ENCODE measurements at places on chromosomes 6 and 20.

DNA sequence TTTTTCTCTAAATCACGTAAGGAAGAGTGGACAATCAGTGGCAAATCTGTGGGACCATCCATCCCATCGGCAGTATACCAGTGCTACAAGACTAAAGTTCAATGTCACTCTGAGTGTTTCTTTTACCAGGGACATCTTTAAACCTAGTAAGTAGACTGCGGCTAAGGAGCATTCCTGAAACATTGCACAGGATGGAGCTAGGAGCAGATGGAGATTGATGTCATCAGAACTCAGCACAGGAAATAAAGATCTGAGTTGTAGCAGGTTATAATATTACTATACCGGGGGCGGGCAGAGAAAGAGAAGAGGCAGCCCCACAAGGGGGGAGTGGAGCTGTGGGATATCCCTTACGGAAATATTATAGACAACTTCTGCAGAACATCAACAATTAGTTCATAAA is 162.1 kb downstream of the MTFR2 start:
- DNase-seq: no peak

DNA sequence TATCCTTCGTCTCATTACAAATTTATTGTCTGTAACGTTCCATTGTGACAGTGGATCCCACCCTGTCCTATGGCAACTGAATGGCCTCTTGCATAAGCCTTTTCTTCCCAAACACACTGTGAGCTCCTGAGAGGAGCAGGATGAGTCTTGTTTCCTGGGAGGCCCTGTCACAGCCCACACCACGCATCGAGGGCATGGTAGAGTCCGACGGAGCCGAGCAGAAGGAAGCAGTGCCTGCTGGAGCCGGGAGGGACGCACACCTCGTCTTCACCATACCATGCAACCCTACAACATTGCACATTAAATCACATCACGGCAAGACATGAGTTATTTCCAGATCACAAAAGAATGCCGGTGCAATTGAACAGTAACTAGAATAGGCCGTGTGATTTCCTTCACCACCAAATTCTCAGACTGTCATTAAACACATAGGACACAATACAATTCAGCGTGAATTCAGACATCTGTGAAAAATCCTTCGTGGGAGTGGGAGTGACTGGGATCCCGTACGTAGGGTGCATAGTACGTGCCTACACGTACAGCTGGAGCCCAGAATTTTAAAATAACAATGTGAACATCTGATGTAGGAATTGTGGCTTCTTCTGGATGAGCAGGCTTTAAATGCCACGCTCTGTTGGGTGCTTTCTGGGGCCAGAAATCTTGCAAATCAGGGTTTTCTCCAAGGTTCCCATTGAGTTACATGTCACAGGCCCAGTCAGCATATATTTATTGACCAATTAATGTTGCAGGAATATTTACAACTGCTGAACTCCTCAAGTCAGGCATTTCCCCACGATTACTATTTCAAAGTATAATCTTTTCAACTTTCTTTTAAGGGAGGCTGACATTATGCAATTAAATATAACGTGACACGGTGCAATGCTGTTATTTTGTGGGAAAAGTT is 201.8 kb downstream of the TTLL2 start:
- no peak for DNase-seq

GRCh38 chr20:824916-825315 is 8.6 kb upstream of the FAM110A start:
- no peak for DNase-seq

DNA sequence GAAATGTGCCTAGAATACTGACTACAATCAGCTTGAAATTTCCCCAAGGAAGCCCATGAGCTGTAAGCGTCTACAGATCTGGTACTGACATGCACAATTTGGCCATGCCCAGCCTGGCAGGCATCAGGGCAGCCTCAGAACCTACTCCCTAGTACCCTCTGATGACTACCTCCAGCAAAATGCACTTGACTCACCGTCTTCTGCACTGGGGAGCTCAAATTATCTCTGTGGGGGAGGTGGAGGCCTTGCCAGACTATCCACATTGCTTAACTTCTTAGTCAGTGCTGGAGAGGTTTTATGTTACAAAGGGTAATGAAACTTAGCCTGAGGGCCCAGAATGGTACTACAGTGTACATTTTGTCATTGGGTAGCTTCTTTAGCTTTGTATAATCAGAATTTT is 126.0 kb upstream of the ADGRF1 start:
- no peak for DNase-seq

DNA sequence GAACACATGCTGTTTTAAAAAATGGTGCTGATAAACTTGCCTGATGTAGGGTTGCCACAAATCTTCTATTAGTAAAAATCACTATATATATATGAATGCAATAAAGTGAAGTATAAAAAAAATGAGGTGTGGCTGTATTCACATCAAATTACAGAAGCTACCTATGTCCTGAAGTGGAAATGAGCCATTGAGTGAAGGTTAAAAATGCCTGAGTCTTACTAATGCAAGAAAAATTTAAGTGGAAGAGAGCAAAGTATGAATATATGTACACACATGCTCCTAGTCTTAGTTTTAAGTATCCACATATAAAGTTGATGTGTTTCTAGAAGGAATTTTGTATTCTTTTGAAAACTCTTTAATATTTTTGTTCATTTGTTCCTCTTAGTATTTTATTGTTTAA is 808.3 kb upstream of the MAN1A1 start:
- no peak for DNase-seq

GRCh38 chr6:14270925-14271788 is 153.6 kb downstream of the CD83 start:
- DNase-seq: peak; percentile 12

GRCh38 chr20:1166948-1167720 is 17.6 kb downstream of the TMEM74B start:
- DNase-seq: no peak

DNA sequence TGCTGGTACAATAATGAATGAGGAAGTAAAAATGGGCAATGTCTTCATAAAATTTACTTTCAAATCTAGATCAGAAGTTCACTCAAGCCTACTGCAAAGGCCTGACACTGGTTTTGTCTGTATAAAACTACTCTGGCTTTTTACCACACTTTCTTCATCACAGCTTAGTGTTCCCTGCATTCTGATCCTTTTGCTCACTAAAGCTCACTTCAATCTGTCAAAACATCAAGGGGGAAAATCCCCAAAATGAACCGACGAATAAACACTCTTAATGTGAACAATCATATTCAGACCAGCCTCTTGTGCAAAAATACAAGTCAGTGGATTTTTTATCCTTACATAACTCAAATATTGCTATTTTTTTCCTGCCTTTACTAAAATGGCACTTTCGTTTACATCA is 98.5 kb downstream of the PRDM1 start:
- no peak for DNase-seq

- no peak for DNase-seq
These were observed 9.6 kb downstream of the MOXD1 start for GRCh38 chr6:132391391-132392269.

- DNase-seq: no peak
These were observed 131.7 kb downstream of the LRRC1 start for GRCh38 chr6:53926505-53926904.

- peak; percentile 57 for DNase-seq
These were observed 1.9 kb downstream of the L3MBTL3 start for GRCh38 chr6:130020073-130020906.

DNA sequence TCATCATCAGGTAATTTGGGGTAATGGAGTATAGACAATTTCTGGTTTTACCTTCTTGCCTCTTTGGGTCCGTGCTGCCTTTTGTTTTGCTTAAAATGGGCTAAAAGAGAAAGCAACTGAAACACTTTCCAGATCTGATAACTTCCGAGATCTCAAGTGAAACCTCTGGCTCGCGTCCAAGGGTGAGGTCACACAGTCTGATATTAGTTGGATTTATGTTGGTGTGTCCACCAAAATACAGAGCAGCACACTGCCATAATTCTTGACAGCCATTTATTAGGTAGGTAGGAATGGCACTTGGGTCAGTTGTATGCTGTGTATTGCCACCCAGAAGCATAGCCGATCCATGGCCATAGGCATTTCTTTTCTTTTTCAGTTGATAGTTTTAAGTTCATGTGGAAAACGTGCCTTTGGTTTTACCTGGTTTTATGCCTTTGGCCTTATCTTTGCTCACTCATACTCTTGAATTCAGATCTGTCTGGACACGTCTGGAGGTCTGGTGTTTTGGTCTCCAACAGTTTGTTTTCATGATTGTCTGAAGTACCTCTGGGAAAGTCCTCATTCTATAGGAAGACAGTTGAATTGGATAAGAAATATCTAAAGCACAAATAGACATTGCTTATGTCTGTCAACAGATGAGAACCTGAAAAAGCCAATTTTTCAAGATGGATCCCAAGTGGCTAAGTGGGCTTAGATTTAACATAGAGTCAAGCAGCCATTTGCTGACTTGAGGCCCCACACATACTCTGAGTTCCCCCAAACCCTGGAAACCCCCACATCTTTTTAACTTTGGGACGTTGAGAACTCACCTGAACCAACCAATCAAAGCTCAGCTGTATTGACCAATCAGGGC is 320.8 kb downstream of the SOX4 start:
- DNase-seq: no peak

- no peak for DNase-seq
These were observed 47.6 kb upstream of the MAP3K4 start for GRCh38 chr6:160943997-160944396.
